Fibroblast of the conjunctiva (primary cell): ENCODE measurements at places on chromosomes 16 and 17.

DNA sequence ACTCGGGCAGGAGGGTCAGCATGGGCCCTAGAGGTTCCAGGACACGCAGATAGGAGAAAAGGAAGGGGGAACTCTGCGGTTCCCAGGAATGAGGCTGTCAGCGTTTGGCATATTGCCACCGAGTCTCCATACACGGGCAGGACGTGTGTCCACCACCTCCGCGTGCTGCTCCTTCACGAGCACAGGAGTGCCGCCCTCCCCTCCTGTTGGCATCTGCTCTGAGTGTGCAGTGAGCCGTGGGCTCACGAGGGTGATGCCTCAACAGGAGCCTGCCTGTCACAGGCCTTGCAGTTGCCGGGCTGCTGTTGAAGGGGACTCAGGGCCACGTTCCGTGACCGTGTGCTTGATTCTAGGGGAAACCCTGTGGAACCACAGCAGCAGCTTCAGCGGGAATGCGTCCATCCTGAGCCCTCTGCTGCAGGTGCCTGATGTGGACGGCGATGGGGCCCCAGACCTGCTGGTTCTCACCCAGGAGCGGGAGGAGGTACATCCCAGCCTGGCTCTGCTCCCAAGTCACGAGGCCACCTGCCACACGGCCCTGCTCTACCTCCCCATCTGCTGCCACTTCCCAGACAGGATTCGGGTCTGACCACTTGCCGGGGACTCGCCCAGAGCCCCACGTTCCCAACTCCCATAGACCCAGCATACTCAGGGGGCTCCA, 14.6 kb downstream of the RGS11 start:
- DNase-seq, result no peak

GRCh38 chr17:31888124-31888523, 13.4 kb downstream of the UTP6 start:
- no peak for DNase-seq

GRCh38 chr17:30249460-30249859, 14.0 kb upstream of the SLC6A4 start:
- no peak for DNase-seq

DNA sequence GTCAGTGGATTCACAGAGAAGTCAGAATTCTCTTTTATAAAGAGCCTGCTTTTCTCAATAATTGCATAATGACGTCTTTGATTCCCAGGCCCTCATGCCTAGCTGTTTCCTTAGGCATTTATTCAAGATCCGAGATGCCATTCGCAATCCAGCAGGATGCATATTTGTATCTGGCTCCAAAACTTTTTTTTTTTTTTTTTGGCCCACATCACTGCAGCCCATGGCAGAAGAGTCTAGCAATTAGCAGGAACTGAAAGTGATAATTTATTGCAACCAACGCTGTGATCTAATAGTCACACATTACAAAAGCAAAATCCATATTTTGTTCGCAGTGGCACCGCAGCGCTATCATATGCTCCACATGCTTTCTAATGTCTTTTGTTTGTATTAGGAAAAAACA, 503.4 kb downstream of the MAF start:
- DNase-seq, result no peak
